ENCODE measurements at places on chromosomes 3 and 15.

DNA sequence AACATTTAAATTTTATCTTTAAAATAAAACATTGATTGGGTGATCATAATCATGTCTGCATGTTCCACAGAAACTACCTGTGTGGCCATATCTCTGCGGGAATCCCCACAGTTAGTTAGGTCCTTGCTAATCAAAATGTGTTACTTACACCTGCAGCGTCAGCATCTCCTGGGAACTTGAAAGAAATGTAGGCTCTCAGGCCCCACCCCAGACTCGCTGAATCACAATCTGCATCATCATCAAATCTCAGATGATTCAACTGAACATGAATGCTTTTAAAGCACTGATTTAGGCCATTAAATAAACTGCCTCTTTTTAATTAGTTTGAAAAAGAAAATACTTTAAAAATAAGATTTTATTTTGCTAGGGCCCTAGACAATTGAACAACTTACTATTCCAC, 577.8 kb downstream of the PYDC2 start:
- no peak for DNase-seq

DNA sequence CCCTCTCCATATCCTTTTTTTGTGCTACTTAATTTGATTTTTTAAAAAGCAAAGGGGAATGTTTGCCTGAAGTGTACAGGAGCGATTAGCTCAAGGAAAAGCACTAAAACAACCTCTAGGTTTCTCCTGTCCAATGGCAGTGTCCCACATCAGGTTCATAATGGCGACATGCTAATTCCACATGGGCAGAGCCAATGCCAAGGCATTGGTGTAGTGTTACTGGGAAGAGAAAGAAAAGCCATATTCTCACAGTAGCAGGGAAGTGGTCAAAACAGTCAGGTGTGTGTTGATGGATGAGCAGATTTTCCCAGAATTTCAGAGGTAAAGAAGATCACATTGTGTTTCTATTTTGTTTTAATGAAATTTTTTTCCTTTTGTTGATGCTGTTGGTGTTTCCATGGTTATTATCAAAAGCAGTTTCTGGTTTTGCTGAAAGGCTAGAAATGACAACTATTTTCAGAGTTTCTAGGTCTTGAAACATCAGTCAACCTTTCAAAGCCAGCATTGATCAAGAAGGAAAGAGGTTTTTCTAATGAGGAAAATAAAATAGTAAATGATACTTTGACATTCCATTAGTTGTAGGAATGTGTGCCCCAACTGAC, 65.2 kb downstream of the FNDC3B start:
- no peak for DNase-seq

DNA sequence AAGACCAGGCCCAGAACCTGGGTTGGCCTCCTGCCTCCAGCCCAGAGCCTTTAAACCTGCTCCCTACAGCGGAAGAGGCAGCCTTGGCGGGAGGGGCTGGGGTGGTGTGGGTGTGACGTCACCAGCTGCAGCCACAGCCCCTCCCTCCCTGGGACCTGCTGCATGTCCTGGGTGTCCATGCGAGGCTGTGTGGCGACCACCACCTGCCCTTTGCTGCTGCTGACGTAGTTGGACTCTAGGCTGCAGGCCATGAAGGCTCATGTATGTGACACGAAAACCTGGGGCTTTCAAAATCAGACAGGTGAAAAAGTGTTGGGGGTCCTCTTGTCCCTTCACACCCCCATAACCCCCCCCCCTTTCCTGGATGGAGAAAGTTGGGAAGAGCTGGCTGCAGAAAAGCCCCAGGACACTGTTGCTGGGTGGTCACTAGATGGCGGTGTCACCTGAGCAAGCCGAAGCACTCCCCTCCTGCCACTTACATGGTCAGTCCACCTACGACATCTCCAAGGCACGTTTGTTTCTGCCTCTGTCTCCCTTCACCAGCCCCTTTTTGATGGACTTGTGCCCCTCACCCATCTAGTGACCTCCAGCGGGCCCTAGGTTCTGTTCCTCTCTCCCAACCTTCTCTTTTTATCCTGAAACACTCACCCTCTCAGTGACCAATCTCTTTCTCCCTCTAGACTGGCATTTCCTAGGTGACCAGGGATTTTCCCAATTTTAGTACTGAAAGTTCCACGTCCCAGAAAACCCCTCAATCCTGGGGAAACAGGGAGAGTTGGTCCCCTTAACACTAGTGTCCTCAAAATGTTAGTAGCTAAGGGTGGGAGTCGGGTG, 35.2 kb downstream of the SLC6A20 start:
- DNase-seq: peak; percentile 27

GRCh38 chr3:117837391-117837790, 1127.8 kb downstream of the TUSC7 start:
- DNase-seq: no peak

- no peak for DNase-seq
Measured at GRCh38 chr3:58049143-58049785, 41.0 kb downstream of the FLNB start.

- no peak for DNase-seq
Measured at GRCh38 chr3:18308096-18308650, 117.0 kb downstream of the SATB1 start.

- peak; percentile 62 for DNase-seq
Measured at GRCh38 chr3:32510075-32510724, 7.5 kb upstream of the CMTM6 start.

DNA sequence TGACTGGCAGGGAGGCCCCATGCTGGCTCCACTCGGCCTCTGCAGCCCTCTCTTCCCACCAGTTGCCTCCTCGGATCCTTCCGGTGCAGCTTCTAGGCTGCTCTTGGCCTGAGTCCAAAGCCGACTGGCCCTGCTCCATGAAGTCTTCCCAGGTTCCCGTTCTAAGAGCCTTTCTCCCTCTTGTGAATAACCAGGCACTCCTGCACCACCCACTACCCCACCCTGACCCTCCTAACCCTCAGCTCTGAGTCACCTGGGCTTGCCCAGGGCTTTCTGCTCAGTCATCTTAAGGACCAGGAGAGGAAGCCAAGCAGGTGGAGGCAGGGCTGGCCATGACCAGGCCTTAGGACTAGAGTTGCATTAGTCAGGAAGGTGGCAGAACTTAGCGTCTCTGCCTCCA, 28.1 kb upstream of the CNBP start:
- no peak for DNase-seq
